NCI-H1048 (cell line): ENCODE measurements at places on chromosomes 12 and 14.

- no peak for DNase-seq
These were observed 110.6 kb downstream of the CACNA1C start for GRCh38 chr12:2163177-2163941.

DNA sequence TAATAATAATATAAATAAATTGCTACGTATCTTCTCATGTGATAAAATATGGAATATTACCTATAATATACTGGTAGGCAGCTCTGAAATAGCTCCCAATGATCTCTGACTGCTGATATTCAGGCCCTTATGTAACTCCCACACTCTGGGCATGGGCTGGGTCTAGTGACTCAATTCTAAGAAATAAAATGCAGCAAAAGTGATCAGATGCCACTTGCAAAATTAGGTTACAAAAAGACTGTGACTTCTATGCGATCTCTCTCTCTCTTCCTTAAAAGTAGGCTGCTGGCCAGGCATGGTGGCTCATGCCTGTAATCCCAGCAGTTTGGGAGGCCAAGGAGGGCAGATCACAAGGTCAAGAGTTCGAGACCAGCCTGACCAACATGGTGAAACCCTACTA lies 10.3 kb upstream of the CACNB3 start:
- DNase-seq = no peak

DNA sequence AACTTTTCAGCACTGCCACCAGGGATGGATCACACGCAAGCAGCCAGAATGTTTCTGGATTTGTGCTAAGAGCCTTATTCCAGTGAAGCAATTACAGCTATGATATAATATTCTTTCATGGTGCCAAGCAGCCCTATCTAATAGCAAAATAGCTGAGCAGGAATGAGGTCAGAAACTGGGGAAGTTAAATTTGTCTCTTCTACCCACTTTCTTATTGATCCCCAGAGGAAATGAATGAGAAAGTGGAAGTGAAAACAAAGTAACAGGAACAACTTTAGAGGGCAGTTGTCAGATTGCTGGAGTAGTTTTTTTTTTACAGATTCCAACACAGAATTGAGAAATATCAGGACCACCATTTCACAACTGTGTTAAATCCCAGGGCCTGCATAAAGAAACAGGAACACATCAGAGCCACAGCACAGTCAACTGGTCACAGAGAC lies 44.8 kb downstream of the GCH1 start:
- DNase-seq = no peak

DNA sequence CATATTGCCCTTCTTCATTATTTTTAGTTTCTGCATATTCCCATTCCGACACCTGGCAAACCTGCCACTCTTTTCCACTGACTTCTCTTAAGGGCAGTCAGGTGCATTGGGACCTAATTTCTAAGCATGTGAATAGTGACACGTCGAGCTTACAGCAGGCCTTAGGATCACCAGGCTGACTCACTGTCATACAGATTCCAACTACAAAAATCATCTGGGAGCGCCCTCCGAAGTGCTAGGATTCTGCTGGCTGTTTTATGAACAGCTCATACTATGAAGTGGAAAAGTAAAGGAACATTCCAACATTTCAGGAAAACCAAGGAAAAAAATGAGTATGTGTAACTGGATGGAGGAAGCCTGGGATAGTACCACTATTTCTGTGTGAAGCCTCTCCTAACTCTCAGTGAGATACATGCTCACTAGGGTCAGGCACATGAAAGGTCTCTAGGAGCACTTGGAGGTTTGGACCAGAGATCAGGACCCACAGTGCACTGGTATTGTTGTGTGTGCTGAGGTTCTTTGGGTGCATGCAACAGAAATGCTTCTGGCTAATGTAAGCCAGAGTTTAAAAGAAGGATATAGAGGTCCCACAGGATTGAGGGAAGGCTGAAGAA lies 257.4 kb downstream of the ZFP36L1 start:
- DNase-seq = no peak

GRCh38 chr12:45727980-45728629 lies 1.4 kb upstream of the ARID2 start:
- no peak for DNase-seq

DNA sequence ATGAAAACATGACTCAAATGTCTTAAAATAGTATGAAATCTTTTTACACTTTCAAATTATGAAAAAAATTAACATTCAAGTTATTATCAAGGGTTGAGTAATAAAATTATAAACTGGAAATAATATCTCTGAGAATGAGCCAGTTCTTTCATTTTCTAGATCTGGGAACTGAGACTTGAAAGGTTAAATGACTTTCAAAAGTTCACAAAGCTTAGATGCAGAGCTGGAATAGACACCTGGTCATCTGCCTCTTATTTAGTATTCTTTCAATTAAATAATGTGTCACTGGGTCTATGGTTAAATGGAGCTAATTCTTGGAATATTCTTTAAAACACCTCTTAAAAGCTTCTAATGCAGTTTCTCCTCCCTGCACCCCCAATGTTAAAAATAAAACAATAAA lies 86.6 kb downstream of the CDK17 start:
- DNase-seq = no peak

DNA sequence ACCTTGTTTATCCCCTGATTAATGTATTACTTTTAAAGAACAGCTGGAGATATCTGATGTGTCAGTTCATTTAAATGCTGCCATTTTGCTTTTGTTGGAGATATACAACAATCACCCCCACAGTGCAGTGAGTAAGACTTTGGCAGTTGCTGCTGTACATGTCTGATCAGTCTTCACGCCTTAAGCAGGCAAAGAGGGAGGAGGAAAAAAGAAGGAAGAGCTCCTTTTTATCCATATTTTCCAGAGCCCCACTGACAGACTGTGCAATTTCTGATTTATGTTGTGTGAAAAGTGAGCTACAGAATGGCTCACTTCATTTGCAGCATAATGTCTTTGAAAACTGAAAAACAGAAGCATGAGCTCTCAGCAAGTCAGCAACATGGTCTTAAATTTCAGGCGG lies 319.7 kb upstream of the LRIG3 start:
- no peak for DNase-seq

- no peak for DNase-seq
These were observed 78.2 kb upstream of the PTGDR start for GRCh38 chr14:52189325-52189724.

DNA sequence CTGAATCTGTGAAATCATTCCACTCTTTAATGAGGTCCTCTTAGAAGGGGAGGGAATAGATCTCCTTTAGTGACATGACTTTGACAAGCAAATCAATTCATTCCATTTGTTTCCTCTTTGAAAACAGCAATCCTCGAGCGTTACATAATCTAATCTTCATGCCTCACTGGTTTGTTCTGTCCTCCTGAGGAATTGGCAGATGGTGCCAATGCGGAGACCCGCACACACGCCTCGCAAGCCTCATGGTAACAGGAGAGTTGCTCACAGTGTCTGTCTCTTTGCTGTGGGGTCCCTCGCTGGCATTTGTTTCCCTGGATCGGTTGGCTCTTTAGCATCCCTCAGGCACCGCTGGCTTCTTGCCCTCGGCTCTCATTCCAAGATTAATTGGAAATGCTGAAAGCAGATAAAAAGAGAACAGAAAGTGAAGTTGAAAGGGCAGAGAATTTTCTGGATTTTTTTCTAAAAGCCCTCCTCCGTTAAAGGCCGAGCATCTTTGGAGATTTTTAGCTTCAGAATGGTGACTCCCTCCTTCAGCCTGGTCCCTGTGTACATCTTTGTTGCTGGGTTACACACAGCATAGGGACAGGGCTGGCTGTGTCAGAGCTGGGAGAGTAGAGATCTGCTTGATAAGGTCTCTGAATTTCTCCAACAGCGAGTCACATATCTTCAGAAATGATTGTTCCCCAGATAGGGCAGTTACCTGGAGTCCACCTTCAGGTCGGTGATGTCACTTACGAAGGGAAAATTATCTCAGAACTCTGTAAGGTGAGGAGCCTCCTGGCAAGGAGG lies 10.1 kb upstream of the CABP1 start:
- DNase-seq = no peak

GRCh38 chr12:84772281-84772680 lies 140.3 kb downstream of the SLC6A15 start:
- DNase-seq = no peak

GRCh38 chr12:7374423-7375144 lies 69.4 kb downstream of the CD163L1 start:
- no peak for DNase-seq

DNA sequence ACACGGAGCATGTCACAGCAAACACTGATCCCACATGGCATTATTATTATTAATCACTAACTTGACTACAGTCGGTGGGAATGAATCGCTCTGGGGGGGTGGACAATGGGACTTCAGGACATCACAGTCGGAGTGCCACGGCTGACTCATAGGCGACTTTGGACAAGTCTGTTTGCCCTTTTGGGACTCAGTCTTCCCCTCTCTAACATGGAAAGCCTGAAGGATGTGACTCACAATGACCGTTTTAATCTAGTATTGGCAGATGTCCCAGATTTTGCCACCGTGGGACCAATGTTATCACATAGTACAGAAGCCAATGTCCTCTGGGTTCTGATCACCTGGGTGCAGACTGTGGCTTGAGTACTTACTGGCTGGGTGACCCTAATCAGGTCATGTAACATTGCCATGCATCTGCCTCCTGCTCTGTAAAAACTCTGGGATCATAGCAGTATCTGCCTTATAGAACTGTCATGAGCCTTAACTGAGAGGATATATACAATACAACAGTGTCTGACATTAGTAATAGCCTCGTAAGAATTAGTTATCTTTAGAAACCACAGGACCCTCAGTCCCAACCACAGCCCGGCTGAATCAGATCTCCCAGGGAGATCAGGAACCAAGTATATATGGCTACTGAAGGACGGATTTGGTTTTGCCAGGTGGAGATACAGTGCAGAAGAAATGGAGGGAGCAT lies 362.6 kb downstream of the BCL11B start:
- no peak for DNase-seq

GRCh38 chr14:74503291-74503937 lies 9.8 kb downstream of the ISCA2 start:
- DNase-seq = no peak
